ENCODE measurements at places on chromosomes 4 and X.

DNA sequence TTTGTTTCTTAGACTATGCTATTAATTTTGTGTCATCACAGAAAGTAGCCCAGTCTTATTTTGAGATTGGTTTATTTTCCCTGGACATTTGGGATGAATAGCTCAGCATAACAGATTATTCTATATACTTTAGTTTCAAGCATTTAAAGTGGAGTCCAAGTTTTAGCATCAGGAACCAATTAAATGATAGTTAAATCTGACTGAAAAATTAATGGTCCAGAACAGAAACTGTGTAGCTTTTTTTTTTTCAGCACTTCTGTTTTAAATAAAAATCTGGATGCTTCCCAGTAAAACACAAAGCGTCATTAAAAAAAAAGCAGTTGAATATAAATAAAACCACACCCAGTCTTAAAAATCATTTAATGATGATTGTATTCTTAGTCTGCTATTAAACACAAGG is 59.4 kb upstream of the PITX2 start:
- DNase-seq: no peak

GRCh38 chr4:54091637-54092404 is 8.1 kb upstream of the GSX2 start:
- peak; percentile 91 for DNase-seq

- no peak for DNase-seq
These were observed 76.2 kb upstream of the IL2 start for GRCh38 chr4:122532766-122533165.

DNA sequence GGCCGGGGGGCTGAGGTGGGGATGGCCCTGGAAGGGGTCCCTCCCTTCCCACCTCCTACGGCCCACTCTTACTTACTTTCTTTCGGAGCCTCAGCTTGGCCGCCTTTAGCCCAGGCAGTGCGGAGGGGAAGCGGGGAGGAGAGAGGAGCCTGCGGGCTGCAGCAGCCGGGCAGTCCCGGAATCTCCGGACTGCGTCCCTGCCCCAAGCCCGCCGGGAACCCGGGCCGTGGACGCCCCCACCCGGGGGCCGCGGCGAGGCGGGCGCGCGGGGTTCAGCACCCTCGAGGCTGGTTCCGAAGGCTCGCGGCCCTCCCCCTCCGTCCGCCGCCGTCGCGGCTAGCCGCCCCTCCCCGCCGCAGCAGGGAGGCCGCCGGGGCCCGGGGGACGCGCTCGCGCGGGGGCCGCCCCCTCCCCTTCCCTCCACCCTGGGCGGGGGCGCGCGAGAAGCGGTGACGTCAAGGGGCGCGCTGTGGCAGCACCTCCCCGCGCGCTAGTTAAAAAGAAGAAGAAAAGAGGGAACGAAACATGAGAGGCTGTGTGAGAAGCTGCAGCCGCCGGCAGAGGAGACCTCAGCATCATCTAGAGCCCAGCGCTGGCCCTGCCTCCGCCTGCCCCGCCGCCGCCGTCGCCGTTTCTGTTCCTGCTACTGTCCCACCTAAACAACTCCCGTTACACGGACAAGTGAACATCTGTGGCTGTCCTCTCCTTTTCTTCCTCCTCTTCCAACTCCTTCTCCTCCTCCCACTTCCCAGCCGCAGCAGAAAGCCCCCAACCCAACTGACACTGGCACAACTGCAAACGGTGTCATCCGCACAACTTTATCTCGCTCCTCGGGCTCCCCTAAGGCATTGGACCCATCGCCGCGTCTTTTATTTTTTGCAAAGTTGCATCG is at the start of gene HHIP:
Gene HHIP, plus strand, starts transcription at position 526 of the 892 bp plus-strand sequence. CDS start 520 bp downstream, outside the sequence.
- DNase-seq: peak; percentile 87

DNA sequence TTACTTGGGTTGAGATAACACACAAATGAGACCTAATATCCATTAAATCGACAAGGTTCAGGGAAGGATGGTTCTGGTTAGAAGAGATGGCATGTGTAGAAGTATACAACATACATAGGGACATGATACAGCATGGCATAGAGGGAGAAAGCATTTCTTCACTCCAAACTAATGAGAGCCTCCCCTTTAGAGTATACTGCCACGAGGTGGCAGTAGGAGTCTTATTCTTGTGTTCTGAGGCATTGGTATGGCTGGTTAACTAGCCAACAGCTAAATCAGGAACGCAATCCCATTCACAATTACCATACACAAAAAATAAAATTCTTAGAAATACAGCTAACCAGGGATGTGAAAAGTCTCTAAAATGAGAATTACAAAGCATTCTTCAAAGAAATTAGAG is 29.1 kb upstream of the TRO start:
- no peak for DNase-seq

DNA sequence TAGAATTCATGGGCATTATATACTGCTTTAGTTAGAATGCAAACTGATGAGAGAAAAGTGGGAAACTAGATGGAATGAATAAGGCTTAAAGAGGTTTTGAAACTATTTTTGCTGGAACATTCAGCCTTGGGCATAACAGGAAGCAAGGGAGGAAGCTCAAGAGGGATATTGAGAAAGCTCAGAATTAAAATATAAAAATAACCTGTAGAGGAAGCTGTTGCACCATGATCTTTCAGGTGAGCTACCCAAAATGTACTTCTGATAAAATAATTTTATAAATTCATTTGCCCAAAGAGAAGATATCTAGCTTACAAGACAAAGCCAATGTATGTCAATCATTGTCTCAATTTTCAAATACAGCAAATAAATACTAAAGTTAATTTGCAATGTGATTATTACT is 11.3 kb downstream of the GC start:
- DNase-seq: no peak

GRCh38 chr4:66640233-66640990 is 904.9 kb downstream of the CENPC start:
- no peak for DNase-seq

- DNase-seq: no peak
These were observed 141.2 kb upstream of the ZIC3 start for GRCh38 chrX:137424679-137425078.

- no peak for DNase-seq
These were observed 11.7 kb upstream of the STATH start for GRCh38 chr4:69984030-69984443.

GRCh38 chrX:12999422-12999821 is 24.5 kb downstream of the TMSB4X start:
- DNase-seq: no peak

DNA sequence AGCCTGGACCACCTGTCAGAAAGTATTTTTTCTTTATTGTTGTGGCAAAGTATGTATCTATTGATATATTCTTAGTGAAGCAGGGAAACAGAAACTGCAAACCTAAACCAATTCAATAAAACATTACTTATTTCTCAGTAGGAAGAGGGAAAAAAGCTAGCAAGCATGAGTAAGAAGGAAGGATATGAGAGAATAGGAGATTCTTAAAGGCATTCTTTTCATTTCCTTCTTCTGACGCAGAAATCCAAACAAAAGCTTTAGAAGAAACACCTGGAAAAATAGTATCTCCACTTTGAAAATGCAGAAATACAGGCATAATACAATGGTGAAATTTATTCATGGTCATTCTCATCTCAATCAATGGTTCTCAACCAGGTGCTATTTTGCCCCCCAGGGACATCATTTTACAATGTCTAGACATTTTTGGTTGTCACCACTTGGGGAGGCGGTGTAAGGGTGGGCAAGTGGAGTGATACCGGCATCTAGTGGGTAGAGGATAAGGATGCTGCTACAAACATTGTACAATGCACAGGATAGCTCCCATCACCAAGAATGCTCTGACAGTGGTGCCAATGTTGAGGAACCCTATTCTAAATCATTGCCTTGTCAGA is 21.7 kb upstream of the ATXN3L start:
- DNase-seq: no peak

- DNase-seq: no peak
These were observed 40.8 kb upstream of the APLN start for GRCh38 chrX:129695535-129695934.

DNA sequence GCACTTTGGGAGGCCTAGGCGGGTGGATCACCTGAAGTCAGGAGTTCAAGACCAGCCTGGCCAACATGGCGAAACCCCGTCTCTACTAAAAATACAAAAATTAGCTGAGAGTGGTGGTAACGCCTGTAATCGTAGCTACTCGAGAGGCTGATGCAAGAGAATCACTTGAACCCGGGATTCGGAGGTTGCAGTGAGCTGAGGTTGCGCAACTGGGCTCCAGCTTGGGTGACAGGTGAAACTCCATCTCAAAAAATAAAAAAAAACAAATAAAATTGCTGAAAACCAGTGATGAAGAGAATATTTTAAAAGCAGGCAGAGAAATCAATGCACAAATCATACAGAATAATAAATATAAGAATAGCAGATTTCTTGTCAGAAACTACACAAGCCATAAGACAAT is 129.3 kb downstream of the SLIT2 start:
- DNase-seq: no peak

DNA sequence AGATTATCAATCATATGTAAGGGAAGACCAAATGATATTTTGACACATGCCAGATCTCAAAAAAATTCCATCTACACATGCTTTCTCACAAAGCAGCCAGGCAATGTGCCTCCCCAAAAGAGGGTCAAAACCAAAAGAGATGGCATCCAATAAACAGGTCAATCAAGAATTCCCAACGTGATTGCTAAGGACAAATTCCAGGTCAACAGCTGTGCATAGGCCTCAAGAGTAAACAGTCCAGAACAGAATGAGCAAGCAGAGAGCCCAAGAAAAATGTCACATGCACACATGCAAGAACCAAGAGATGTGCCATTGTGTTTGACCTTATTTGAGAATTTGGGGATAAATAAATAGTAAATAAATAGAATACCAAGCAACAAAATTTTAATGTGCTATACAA is 136.7 kb downstream of the APBB2 start:
- DNase-seq: no peak

- no peak for DNase-seq
These were observed 108.4 kb upstream of the ATXN3L start for GRCh38 chrX:13428053-13428786.

- no peak for DNase-seq
These were observed 51.1 kb upstream of the MYOZ2 start for GRCh38 chr4:119084513-119084912.

DNA sequence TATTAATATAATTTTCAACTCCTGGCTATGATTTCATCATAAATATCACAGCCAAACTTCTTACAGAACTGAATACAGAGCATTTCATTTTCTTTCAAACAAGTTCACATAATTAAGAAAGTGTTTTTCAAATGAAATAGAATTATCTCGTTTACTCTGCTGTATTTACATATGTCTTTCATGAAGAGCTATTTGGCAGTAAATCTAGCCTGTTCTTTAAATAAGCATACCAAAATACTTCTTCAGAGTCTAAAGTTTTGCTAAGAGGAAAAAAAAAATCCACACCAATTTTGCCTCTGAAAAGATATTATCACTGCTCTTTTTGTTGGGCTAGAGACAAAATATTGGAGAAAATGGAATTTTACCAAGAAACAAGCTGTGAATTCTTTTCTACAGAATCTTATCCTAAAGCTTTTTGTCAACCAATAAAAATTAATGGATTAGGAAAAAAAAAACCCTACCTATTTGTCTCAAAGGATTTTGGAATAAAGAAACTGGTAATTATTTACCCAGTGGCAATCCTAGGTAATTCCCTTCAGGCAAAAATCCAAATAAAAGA is 287.9 kb upstream of the NR3C2 start:
- DNase-seq: no peak

GRCh38 chrX:133171962-133172708 is 46.0 kb downstream of the TFDP3 start:
- no peak for DNase-seq

- DNase-seq: no peak
These were observed 6.3 kb downstream of the IL15 start for GRCh38 chr4:141642711-141643110.

GRCh38 chr4:82499738-82500434 is 61.9 kb downstream of the TMEM150C start:
- DNase-seq: no peak

- no peak for DNase-seq
These were observed 607.4 kb upstream of the FAM241A start for GRCh38 chr4:111537871-111538270.

DNA sequence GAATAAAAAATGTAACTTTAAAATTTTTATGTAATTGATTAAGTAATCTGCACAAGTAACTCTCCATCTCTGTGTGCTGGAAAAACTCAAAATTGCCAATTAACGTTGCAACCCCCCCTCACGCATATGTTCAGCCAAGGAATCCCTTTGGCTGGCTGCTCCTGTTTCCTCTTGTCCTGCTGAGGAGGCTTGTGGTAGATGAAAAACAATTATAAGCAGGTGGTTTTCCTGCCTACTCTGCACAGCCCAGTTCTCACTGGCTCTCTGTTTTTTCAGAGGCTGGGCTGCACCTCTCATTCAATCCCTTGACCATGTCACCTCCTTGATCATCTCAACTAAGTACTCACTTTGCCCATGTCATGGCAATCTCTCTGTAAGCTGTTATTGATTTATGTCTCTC is 1068.4 kb downstream of the ARAP2 start:
- no peak for DNase-seq

GRCh38 chr4:120865985-120866384 is 56.5 kb downstream of the PRDM5 start:
- DNase-seq: no peak

GRCh38 chr4:153916273-153916755 is 127.4 kb upstream of the SFRP2 start:
- DNase-seq: no peak

DNA sequence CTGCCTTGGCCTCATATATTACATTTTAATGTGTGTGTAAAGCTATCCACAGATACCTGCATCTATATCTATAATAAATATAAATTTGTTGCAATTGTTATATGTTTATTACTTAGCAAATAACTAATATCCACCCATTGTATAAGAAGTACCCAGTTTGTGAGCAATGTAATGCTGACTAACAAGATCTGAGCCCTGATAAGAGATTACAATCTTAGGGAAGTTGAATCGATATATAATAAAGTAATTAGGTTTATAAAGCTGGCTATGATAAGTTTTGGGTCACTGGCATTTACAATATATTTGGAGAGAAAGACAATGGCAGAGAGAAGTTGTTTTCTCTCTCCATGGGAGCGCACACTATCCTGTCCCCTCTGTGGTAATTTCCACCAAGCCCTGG is 280.6 kb downstream of the NR3C2 start:
- DNase-seq: no peak

GRCh38 chr4:89269121-89269666 is 38.4 kb downstream of the GPRIN3 start:
- DNase-seq: no peak

- DNase-seq: no peak
These were observed 81.9 kb downstream of the HMGB2 start for GRCh38 chr4:173252024-173252935.

- peak; percentile 32 for DNase-seq
These were observed 133.3 kb downstream of the CPZ start for GRCh38 chr4:8725845-8726244.

- DNase-seq: peak; percentile 83
These were observed 24.0 kb downstream of the CYTL1 start for GRCh38 chr4:4995103-4995907.

- DNase-seq: no peak
These were observed 61.1 kb upstream of the STS start for GRCh38 chrX:7086384-7086783.

GRCh38 chr4:156615066-156615531 is 356.5 kb downstream of the PDGFC start:
- no peak for DNase-seq

DNA sequence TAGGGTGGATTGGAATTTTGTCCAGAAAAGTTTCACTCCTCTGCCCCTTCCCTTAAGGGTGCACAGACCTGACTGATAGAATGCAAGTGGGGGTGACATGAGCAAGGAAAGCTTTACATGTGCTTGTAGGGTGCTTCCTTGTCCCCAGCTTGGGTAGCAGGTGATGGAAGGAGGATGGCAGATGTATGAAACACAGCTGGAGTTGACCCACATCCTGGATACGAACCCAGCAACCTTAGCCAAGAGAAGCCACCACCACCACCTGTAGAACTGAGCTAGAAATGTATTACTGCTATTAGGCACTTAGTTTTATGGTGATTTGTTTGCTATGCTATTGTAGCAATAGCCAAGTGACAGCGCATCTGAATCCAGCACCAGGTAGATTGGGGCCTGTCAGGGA is 227.4 kb downstream of the HS3ST1 start:
- DNase-seq: no peak
